HEK293T (cell line): ENCODE measurements at places on chromosomes 1 and 21.
A peak's percentile ranks its signal among the peaks of the same experiment; 100 is the strongest.

GRCh38 chr1:216390956-216391355, 32.3 kb downstream of the USH2A start:
- DNase-seq = no peak

DNA sequence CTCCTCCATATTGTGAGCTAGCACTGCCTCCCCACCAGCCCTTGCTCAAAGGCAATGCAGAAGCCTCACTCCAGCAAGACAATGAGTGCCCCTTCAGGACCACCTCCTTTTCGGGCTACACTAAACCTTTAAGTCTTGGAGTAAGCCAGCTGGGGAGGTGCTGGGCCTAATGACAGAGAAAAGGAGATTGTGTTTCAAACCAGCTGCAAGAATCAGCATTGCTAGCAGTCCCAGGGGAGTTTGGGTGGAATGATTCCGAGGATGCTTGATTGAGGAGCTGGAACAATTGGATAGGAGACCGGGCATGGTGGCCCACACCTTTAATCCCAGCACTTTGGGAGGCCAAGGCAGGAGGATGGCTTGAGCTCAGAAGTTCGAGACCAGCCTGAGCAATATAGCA, 54.1 kb upstream of the GPR37L1 start:
- DNase-seq = no peak

GRCh38 chr1:231162297-231162969, 575 bp downstream of the TRIM67 start:
- peak; percentile 80 for DNase-seq

DNA sequence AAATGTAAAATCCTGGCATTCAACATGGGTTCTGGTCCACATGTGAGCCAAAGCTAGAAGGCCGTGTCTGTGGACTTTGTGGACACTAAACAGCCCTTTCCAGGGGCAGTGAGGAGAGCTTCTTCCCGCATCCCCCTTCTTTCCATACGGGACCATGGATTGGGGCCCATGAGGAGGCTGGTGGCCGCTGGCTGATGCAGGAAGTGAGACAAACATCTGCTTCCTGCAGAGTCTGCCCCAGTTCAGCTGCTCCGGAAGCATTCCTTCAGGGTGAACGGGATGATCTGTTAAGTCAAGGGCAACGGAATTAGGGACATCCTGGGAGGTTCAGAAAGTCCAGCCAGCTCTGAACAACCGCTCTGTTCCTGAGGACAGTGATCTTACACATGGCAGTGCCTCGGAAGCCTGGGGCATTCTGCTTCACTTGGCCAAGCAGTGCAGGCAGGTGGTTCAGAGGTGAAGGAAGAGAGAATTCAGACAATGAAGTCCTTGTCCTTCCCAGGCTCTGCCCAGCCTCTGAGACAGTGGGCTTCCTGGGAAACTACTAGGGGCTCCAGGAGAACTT, 1.5 kb downstream of the CA6 start:
- DNase-seq = no peak

GRCh38 chr1:20317471-20317870, 26.8 kb downstream of the VWA5B1 start:
- DNase-seq = no peak

DNA sequence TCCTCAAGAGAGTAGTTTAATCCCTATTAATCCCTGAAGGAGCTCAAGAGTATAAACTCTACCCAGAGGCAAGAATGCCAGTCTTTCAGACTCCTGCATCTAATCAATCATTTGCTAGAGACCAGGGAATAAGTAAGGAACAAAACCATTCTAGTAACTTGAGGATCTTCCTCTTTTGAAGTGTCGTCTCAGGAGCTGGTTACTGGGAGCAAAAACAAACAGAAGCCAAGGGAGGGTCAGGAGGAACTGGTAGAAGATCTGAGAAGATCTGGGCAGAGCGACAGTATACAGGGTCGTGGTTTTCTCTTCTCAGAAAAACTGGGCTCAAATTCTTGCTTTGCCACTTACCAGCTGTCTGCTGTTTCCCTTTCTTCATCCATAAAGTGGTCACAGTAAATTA, 69.3 kb downstream of the RPS6KA1 start:
- no peak for DNase-seq

DNA sequence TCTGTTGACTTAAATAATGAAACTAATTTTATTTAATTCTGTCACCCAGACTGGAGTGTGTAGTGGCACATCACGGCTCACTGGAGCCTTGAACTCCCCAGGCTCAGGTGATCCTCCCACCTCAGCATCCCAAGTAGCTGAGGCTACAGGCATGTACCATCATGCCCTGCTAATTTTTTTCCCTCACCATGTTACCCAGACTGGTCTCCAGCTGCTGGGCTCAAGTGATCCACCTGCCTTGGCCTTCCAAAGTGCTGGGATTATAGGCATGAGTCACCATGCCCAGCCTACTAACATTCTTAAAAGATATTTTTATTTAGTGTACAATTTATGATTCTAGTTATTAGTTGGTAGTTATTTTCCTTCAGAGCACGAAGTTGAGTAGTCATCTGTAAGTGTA, 49.5 kb downstream of the NRDC start:
- no peak for DNase-seq

GRCh38 chr1:76237211-76237610, 162.7 kb downstream of the ST6GALNAC3 start:
- no peak for DNase-seq

DNA sequence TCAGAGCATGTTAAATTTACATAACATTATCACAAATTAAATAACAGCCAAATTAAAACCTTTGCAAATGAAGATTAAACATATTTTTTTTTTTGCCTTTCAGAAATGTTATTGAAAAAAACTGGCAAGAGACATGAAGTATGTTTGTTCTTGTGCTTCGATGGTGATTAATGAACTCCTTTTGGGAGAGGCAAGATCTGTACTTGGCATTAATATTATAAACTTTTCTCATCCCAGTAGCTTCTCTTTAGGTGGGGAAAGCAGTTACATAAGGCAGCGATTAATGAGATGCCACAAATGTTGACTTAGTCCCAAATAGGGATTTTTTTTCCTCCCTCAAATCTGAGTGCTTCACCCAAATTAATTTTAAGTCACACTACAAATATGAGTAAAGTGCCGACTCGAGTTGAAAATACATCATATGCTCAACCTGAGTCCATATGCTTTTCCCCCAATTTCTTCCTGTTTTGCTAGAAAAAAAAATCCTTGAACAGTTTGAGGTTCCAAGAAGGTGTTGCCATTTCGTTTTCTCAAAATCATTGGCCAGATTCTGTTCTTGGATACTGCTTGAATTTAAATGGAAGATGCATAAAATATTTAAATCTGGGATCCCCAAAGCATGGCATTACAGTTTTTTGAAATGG, 294.5 kb downstream of the VAV3 start:
- no peak for DNase-seq

GRCh38 chr1:25744140-25744581, 55.8 kb upstream of the SELENON start:
- peak; percentile 40 for DNase-seq

DNA sequence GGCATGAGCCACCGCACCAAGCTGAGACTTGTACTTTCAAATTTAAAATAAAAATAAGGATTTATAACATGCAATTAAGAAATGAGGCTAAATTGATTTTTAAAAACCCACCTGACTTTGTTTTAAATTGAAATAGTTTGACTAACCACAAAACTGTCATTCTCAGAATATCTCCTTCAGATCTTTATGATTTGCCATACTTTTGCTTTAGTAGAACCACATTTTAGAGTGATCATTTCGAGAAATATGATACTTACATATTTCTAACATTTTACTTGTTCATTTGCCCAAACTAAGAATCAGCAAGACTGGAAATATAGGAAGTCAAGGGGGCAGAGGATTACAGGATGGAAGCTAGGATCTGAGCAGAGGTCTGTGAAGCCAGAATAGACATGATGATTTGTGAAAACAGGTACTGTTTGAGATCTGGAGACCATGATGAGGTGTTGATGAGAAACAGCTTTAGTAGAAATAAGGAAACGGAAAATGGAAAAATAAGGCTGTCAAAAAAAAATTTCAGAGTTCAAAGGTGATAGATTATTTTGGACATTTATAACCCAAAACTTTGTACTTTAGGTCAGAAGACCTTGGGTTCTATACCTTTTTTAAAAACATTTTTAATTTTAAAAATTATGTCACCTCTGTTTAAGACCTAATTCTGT, 44.8 kb downstream of the GIPC2 start:
- no peak for DNase-seq

DNA sequence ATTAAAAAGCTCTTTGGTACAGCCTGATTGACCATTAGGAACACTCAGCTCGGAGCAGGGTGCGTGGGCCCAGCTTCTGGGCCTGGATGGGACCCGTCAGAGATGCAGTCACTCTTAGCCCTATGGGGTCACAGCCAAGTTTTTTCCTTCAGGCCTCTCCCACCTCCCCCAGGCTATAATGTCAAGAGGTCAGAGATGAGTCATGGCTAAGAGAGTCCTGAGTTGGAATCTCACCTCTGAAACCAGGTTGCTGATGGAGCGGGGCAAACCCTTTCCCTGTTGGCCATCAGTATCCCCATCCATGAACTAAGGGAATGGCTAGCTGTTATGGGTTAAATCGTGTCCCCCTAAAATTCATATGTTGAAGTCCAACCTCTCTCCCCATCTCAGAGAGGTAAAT, 195.9 kb upstream of the POU3F1 start:
- no peak for DNase-seq

DNA sequence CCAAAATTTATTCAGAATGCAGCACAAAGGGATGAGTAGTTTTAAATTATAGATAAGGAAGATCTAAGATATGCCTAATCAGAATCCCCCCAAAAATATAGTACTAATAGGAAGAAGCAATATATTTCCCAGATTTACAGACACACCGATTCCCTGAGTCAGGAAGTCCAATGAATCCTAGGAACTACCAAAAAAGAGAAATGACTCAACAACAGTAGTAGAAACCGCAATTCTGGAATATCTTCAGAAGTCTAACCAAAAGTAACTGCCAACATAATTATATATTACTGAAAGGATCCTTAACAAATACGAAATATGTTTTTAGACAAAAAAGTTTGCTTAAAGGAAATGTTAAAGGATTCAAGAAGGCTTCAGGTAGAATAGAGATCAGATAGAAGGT, 10.3 kb downstream of the AHCTF1 start:
- DNase-seq = no peak

DNA sequence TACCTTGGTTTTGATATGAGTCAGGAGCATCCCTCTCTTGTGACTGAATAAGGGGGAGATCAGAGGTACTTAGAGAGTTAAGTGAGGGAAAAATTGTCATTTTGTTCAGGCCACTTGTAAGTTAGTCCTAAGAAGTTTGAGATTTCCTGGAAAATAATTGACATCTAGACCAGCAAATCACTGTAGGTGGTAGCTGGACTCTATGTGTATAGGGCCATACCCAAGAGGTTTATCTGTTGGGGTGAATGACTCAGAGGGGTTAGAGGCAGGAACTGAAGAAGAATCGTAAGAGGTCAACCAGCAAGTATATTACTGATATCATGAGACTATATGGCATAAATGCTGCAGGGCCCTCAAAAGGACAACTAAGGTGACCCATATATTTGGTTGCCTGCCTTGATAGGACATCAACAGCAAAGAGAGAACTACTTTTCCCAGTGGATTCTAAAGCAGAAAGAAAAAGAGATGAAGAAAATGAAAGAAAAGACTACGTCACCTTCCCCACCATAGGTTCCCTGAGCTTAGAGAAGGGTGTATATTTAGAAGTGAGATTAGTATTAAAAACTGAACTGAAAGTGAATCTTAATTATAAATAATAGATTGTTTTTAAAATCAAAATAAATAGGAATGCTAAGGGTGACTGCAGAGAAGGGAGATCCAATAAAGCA, 8.0 kb upstream of the RNPC3 start:
- no peak for DNase-seq

DNA sequence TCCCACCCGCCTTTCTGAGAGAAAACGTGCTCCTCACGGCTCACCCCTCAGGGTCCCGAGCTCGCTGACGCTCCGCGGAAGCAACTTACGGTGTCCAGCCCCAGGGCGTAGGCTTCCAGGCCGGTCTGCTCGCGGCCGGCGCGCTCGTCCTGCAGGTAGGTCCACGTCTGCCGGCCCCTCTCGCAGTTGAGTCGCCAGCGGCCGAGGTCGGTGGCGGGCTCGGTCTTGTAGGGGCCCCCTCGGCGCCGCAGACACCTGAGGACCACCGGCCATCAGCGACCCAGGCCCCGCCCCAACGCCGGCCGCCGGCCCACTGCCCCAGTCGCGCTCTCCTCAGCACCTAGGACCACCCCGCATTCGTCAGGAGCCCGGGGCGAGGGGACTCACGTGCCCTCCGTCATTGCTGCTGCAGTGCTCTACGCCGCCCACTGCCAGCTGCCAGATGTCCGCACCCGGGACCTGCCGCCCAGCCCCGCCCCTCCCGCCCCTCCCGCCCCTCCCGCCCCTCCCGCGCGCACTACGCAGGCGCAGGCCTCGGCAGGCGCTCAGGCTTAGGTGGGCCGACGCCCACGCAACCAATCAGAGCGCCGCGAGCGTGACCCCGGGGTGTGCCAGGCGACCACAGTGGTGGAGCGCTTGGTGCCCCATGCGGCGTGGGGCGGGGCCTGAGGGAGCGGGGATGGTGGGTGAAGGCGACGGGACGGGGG, at the start of gene LSS:
LSS (minus strand) TSS at position 430 of the 707 bp plus-strand sequence; CDS start at position 401, 29 bp downstream.
- peak; percentile 99 for DNase-seq

GRCh38 chr1:165483412-165483811, 38.5 kb upstream of the RXRG start:
- no peak for DNase-seq

GRCh38 chr1:248751635-248752034, 3.9 kb downstream of the LYPD8 start:
- DNase-seq = no peak

GRCh38 chr1:226987179-226987536, 47.1 kb downstream of the COQ8A start:
- DNase-seq = no peak

DNA sequence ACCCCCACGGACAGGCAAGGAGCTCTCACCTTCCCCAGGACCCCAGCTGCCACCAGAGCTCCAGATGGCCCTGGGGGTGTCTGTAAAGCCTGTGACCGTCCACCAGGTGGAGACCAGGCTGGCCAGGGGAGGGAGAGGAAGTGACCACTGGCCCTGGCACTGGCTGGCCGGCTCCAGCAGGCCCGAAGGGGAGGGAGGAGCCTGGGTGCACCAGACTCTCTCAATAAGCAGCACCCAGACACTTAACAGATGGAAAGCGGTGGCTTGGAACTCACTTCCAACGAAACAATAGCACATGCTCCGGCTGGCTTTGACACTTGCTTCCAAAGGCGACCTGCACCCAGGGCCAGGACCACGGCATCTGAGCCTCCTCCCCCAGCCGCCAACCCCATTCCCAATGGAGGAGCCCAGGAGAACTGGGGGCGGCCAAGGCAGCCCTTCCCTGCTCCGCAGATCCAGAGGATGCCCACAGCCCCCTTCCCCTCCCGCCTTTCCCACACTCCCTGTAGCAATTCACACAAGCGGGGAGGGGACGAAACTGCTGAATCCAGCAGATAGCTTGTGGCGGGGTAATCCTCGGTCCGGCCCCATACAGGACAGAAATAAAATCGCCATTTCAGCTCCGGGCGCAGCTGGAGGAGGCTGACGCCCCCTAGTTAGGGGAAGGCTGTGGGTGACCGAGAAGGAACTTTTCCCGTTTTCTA, 742 bp upstream of the PDE9A start:
- DNase-seq = peak; percentile 45
